ENCODE measurements at places on chromosomes 1 and 21. TPM values are rescaled to one million over a fixed set of nuclear protein-coding genes. Genes with fewer than 3 reads are reported as not detected.

- peaks cover 34% of the 10 kb centered on the region for H3K36me3 ChIP-seq
- H3K27me3 ChIP-seq = no peaks in the 10 kb centered on the region
- peaks cover 8% of the 10 kb centered on the region for H3K4me1 ChIP-seq
- H3K27ac ChIP-seq = no peak overlapping the region
These were observed 117.0 kb downstream of the CD247 start for GRCh38 chr1:167401260-167401873.

GRCh38 chr1:27603309-27603680, 649 bp downstream of the AHDC1 start:
- peak overlapping the region; percentile 88 for H3K4me3 ChIP-seq
- peak overlapping the region; percentile 34 for H3K27ac ChIP-seq
- no peaks in the 10 kb centered on the region for H3K27me3 ChIP-seq
- peak; percentile 51 for DNase-seq
- H3K4me1 ChIP-seq = peaks cover 45% of the 10 kb centered on the region

DNA sequence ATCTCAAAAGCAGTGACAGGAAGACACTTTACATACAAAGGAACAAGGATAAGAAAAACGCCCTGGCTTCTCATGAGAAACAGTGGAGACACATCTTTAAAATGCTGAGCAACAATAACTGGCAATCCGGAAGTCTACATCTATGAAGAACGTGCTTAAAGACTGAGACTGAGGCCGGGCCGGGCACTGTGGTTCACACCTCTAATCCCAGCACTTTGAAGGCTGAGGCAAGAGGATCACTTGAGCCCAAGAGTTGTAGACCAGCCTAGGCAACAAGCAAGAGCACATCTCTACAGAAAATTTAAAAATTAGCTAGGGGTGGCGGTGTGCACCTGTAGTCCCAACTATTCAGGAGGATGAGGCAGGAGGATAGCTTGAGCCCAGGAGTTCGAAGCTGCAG, 2.1 kb upstream of the KRTAP12-1 start:
- H3K4me1 ChIP-seq = peaks cover 9% of the 10 kb centered on the region
- DNase-seq = no peak

- peak overlapping the region; percentile 93 for H3K4me3 ChIP-seq
- H3K36me3 ChIP-seq = peaks cover 11% of the 10 kb centered on the region
These were observed 506 bp downstream of the SSX2IP start for GRCh38 chr1:84689514-84690396.

DNA sequence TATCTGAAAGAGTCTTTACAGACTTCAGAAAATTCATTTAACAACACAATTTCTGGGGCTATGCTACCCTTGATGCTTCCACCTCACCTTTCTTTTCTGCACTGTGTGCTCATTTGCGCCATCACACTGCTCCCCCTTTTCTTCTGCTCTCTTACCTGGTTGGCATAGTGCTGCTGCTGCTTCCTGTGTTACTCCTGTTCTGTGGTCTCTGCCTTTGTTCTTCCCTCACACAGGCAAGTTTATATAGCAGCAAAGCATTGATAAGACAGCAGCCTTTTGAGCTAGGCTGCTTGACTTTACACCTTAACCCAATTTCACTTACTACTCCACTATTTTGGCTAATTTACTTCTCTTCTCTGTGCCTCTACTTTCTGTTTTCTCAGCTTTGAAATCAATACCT, 18.3 kb downstream of the SGIP1 start:
- no peak overlapping the region for H3K4me3 ChIP-seq
- H3K27me3 ChIP-seq = peaks cover 1% of the 10 kb centered on the region
- DNase-seq = no peak
- H3K4me1 ChIP-seq = no peaks in the 10 kb centered on the region

DNA sequence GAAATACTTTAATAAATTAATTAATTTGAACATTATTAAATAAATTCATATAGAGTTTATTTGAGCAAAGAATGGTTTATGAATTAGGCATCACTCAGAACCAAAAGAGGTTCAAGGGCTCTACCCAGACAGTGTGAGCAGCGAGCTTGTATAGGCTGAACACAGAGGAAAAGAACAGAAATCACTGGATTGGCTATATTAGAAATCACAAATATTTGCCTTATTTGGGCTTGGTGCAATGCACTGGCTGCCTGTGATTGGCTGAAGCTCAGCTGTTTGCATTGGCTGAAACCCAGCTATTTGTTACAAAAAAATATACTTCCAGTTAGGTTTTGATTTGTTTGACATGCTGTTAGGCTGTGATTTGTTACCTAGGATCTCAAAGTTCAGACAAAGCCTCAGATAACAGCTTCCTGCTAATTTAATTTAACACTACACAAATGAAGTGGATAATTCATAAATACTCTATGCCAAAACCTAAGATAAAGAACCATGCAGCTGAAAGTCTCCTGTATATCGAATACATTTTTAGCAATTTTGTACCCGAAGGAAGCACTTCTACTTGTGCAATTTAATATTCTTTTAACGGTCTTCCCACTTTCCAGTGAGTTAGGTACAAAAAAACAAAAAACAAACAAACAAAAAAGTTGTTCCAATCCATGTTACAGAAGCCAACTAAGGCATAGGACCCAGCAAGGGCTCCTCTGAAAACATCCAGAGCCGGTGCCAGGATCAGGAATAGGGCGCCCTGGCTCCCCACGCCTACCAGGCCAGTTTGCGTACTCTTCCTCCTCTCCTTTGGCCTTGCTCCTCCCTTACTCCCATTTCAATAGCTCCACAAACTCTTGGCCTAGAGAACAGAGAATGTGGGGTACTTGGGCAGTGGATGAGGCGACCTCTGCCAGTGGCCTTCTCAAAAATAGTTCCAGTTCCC, 179.1 kb downstream of the DUSP10 start:
- H3K4me3 ChIP-seq = no peak overlapping the region
- H3K4me1 ChIP-seq = no peaks in the 10 kb centered on the region
- H3K36me3 ChIP-seq = no peaks in the 10 kb centered on the region

- H3K36me3 ChIP-seq = no peaks in the 10 kb centered on the region
- DNase-seq = no peak
- H3K27me3 ChIP-seq = peaks cover 9% of the 10 kb centered on the region
- H3K4me3 ChIP-seq = no peak overlapping the region
- peaks cover 4% of the 10 kb centered on the region for H3K4me1 ChIP-seq
- H3K27ac ChIP-seq = no peak overlapping the region
These were observed 78.8 kb downstream of the SPSB1 start for GRCh38 chr1:9371391-9371935.

DNA sequence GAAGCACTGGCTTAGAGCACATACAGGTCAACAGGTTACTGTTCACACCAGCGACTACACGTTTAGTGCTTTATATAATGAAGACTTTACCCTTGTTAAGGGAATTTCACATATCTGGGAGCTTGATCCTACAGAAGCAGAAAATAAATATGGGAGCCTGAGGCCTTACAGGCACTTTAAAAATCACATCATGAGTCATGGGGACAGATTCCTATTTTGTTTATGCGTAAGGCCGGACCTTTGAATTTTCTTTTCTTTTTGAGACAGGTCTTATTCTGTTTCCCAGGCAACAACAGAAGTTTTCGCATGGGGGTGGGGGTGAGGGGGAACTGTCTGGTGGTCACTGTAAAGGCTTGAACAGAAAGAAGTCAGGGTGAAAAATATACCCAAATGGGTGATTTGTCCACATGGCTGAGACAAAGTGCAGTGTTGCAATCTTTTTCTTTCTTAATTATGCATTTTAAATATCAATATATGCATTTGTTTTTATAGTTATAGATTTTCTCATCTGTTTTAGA, 276.7 kb downstream of the KCNH1 start:
- H3K4me1 ChIP-seq = no peaks in the 10 kb centered on the region
- H3K36me3 ChIP-seq = no peaks in the 10 kb centered on the region
- no peak overlapping the region for H3K4me3 ChIP-seq
- H3K27ac ChIP-seq = no peak overlapping the region

DNA sequence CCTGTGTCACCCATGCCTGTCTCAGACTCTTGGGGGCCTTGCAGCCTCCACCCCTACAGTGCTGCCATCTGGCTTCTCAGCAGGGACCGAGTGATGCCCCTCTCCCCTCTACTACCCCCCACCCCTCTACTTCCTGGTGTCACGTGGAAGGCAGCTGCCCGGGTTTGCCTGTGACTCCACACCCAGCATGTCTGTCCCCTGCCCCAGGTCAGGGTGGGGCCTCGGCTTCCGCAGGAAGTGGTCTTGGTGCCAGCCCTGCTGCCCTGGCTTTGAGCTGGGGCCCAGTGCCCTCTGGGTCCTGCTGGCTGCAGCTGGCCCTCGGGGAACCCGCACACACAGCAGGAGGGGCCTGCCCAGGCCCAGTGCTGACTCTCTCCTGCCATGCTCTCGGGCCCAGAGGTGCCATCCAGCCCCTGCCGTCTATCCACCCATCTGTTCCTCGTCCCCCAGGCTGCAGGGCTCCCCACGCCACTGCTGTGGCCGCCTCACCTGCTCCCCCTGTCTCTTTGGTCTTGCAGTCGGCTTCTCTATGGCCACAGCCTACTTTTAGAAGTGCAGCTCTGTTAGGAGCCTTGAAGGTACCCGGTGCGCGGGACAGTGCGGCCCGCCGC, 24.0 kb downstream of the PLCH2 start:
- DNase-seq = peak; percentile 50
- no peak overlapping the region for H3K4me3 ChIP-seq
- no peaks in the 10 kb centered on the region for H3K36me3 ChIP-seq
- H3K27ac ChIP-seq = peak overlapping the region; percentile 78
- peaks cover 35% of the 10 kb centered on the region for H3K4me1 ChIP-seq
- H3K27me3 ChIP-seq = no peaks in the 10 kb centered on the region

DNA sequence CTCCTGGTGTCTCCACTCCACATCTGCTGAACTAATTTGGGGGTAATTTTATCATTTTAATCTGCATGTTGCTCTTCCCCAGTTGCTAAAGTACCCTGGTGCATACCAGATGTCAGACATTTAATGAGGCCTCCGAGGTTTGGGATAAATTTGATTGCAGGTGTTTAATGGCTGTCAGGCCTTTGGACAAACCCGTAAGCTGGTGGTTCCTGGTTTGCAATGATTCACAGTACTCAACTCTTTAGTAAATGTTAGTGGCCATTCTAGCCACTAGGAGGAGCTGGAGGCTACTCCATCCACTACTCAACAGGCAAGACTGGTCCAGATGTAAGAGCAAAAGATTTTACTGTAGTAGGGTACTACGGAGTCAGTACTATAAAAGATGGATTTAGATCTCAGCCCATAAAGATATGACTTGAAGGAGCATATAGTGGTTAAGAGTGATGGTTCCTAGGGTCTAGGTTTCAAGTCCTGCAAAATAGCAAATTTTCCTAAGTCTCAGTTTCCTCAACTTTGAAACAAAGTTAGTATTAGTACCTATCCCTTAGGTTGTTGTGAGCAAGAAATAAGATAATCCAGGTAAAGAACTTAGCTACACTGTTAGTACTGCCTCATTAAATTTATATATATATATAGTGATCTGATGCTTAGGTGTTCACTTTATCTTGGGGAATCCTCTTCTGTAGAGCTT, 132.8 kb downstream of the SNX7 start:
- DNase-seq = peak; percentile 67
- peaks cover 22% of the 10 kb centered on the region for H3K4me1 ChIP-seq
- H3K4me3 ChIP-seq = no peak overlapping the region
- H3K27ac ChIP-seq = no peak overlapping the region
- peaks cover 6% of the 10 kb centered on the region for H3K27me3 ChIP-seq
- H3K36me3 ChIP-seq = no peaks in the 10 kb centered on the region

DNA sequence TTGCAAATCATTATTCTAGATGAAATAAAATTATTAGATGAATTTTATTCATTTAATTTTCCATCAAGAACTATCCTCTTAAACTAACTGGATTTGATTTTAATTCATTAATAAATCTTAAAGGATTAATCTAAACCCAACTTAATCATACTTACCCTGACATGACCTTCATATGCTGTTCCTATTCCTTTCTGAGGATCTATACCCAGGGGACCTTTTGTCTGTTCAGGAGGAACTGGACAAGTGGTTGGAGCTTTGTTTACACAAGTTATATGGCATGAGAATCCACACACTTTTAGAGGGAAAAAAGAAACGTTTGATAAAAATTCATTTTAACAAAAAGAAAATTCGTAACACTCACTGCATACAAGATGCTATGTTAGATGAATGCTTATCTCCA, 95.2 kb downstream of the COQ8A start:
- DNase-seq = no peak
- no peak overlapping the region for H3K4me3 ChIP-seq
- no peak overlapping the region for H3K27ac ChIP-seq
- peaks cover 4% of the 10 kb centered on the region for H3K27me3 ChIP-seq
- no peaks in the 10 kb centered on the region for H3K4me1 ChIP-seq
- no peaks in the 10 kb centered on the region for H3K36me3 ChIP-seq

GRCh38 chr1:23171181-23171755, 2.6 kb upstream of the LUZP1 start:
- peaks cover 8% of the 10 kb centered on the region for H3K27me3 ChIP-seq
- H3K4me1 ChIP-seq = peaks cover 31% of the 10 kb centered on the region
- no peak overlapping the region for H3K27ac ChIP-seq
- no peak overlapping the region for H3K4me3 ChIP-seq

DNA sequence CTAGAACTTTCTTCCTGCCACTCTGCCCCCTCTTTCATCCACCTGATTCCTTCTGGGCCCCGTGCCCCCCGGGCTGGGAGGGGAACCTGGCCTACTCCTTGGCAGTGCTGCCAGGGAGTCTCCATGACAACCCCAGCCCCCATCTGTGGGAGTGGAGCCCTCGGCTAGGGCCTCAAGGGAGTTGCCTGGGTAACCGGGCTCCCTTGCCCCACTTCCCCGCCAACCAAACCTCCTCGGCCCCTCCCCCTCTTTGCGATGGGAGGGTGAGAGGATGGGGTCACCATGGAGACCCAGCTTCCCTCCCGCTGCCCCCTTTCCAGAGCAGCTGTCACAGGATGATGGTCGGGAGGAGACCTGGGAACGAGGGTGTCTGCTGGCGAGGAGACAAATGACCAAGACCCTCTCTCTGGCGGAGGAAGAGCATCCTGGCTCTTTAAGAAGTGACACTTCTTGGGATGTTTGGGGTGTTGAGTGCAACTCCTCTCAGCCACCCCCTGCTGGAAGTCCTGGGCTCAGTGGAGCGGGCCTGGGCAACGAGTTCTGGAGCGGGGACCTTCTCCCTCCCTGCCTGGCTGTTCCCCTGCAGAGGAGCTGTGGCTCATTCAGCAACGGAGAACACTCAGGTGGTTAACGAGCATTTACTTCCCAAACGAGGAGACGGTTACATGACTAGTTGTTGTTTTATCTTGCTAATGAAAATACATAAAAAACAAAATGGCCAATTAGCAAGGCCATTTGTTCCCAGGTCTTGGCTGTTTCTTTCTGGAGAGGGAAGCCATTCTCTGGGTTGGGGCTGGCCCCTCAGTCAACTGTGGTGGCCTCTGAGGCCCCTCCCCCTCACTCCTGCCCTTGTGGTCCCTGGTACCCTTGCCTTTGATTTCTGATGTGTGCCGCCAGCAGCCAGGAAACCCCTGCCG, 82.8 kb downstream of the UBIAD1 start:
- no peak overlapping the region for H3K27ac ChIP-seq
- H3K4me3 ChIP-seq = no peak overlapping the region
- no peaks in the 10 kb centered on the region for H3K36me3 ChIP-seq
- no peak for DNase-seq

GRCh38 chr1:209673631-209674417, 1.4 kb upstream of the G0S2 start:
- H3K36me3 ChIP-seq = no peaks in the 10 kb centered on the region
- H3K4me1 ChIP-seq = peaks cover 54% of the 10 kb centered on the region
- peaks cover 35% of the 10 kb centered on the region for H3K27me3 ChIP-seq
- no peak overlapping the region for H3K4me3 ChIP-seq
- no peak for DNase-seq

- no peaks in the 10 kb centered on the region for H3K27me3 ChIP-seq
- no peaks in the 10 kb centered on the region for H3K36me3 ChIP-seq
- no peak overlapping the region for H3K27ac ChIP-seq
- H3K4me1 ChIP-seq = peaks cover 2% of the 10 kb centered on the region
- no peak overlapping the region for H3K4me3 ChIP-seq
- DNase-seq = no peak
These were observed 93.4 kb downstream of the PCBP3 start for GRCh38 chr21:45736690-45737484.

KCNE2 gene
- not detected for total RNA-seq

AK5 gene
- total RNA-seq = 0.73 TPM

HES2 gene
- 0.45 TPM for total RNA-seq

SLAMF6 gene
- total RNA-seq = 24.7 TPM

GUCA2A gene
- not detected for total RNA-seq

ATXN7L2 gene
- total RNA-seq = 10.2 TPM

LMOD1 gene
- not detected for total RNA-seq
